Activated T-helper 9 cell treated with anti-CD3 and anti-CD28 coated beads, Interleukin-2, amount 50 U/mL, for 16 hours (primary cell): ENCODE measurements at places on chromosomes 7 and 10.

- no peak for DNase-seq
These were observed 13.1 kb downstream of the UMAD1 start for GRCh38 chr7:7653593-7654187.

DNA sequence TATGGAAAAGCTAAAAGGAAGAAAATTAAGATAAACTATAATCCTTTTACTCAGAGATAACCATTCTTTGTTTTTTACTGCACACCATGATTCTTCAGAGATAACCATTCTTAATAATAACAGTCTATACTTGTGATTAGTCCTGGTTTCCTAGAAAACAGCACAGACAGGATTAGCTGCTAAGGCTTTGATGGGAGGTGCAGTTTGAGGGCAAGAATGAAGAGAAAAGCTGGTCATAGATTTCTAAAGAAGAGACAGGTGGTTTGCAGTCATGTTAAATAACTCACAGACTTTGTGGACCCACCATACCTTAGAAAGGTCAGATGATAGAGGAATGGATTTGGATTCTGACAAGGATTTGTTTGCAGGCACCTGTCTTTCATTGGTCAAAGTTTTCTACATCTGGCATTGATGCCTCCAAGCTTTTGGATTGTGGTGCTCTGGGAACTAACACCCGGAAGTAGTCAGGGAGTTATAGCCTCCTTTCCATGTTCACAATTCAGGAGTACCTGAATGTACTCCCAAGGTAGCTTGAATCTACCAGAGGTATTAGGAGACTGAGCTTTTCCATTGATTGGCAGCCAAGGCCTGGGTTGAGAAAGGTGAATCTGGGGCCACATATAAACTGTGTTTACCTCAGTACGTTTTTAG lies 3.7 kb downstream of the SMC3 start:
- no peak for DNase-seq

DNA sequence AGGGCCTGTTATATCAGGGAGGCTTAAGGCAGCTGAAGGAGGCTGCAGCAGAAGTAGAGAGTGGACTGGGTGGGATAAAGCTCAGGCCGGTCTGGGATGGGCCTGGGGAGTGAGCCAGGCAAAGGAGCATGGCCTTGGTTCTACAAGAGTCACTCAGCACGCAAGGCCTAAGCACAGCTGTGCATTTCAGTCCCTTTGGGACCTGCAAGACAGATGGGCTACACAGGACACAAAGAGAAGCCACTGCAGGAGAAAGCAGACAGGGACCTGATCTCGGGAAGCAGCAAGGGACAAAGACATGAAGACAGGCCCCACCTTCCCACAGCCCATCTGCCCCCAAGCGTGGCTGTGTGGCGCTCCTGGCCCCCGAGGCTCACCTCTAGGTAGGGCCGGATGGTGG lies 29.4 kb downstream of the RRP12 start:
- DNase-seq: no peak

DNA sequence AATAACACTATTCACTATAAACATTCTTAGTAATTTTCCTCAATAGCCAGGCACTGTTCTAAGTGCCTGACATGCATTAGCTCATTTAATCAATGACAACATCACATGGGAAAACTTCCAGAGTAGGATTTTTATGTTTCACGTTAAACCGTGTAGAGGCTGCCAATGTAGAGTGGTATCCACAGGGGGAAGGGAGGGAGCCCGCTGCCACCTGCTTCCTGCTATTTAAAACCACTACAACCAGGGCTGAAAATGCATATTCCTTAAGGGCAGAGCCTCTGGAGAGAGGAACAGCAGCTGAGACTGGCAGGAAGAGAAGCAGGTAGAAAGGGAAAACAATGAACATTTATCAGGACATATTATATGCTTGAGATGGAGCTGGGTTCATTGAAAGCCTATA lies 684.3 kb upstream of the AUTS2 start:
- no peak for DNase-seq

DNA sequence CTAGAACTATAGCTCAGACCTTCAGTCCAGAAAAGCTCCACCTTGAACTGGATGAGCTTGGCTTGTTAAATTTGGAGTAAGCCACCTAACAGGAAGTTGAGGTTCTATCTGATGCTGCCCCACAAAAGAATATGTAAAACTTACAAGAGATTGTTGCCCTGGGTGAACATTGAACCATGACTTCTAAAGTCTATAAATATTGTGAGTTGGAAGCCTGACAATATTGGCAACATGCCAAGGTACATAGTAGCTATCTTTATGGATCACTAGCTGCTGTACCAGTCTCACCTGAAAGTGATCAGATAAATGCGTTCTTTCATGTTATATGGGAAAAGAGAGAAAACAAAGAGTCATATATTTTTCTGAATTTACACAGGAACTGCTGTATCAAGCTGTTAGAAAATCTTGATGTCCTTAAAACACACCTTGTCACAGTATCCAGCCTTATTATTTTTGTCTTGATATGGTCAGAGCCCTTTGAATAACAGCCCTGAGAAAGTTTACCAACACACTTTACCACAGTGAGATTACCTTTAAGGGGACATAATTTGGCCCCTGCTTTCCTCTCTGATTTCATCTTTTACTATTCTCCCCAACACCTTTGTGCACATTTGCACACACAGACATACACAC lies 92.0 kb downstream of the LSMEM1 start:
- no peak for DNase-seq

DNA sequence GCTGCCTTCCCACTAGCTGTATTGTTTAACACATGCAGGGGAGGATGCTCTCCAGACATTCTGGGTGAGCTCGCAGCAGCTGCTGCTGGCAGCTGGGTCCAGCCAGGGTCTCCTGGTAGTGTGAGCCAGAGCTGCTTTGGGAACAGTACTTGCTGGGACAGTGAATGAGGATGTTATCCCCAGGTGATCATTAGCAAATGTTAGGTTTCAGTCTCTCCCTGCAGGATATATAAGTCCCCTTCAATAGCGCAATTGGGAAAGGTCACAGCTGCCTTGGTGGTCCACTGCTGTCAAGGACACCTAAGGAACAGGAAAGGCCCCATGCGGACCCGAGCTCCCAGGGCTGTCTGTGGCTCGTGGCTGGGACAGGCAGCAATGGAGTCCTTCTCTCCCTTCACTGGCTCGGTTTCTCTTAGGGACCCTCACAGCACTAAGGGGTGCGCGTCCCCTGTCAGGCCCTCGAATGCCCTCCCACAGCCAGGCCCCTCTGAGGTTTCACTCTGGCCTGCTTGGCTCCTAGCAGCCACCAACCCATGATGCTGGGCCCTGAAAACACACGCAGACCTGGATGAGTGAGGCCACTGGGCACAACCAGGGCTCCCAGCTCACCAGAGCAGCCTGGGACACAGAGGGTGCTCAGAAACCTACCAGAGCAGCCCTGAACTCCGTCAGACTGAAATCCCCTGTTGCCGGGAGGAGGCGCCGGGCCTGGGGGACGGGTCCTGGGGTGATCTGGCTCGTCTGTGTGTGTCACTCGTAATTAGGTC lies 173.0 kb upstream of the LANCL2 start:
- no peak for DNase-seq

DNA sequence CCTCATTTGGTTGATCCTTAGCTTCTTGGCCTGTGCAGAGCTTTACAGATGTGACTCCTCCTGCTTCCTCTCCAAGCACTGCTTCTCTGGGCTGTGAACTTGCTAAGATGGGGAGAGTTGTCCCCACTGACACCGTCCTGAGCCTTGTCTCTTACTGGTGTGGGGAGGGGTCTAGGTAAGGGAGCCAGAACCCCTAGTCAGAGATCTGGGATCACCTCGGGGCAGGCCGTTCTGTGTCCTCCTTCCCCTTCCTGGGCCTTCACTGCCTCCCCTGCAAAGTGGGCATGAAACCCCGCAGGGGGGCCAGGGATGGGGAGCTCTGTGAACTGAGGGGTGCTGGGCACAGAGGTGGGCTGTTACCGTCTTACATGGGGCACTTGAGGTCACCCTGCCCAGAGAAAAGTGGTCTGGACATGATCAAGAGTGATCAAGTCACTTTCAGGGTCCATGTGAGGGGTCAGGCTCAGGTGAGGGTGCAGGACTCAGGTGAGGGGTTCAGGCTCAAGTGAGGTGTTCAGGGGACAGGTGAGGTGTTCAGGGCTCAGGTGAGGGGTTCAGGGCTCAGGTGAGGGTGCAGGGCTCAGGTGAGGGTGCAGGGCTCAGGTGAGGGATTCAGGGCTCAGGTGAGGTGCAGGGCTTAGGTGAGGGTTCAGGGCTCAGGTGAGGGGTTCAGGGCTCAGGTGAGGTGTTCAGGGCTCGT lies 86.2 kb downstream of the ADCY1 start:
- DNase-seq: no peak

- no peak for DNase-seq
These were observed 95.1 kb downstream of the BMPR1A start for GRCh38 chr10:86851328-86852207.

DNA sequence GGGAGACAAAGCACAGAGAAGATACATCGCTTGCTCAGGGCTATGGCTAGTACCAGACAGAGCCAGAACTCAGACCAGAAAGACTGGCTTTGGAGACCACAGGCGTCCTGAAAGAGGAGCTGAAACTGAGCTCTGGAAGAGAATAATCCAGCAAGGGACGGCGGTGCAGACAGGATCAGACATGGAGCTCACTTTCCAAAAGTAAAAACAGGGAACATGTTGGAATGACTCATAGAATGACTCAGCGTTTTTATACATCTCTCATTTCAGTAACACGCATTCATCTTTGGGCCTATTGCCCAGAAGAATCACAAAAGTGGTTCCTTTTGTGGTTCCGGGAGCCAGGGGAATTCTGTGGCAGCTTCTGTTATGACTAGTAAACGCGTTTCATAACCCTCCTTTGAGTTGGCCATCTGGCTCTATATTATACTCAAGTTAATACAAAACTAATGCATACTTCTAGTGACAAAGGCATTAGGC lies 37.2 kb downstream of the PLEKHS1 start:
- DNase-seq: no peak

- DNase-seq: no peak
These were observed 36.0 kb downstream of the RHOBTB1 start for GRCh38 chr10:60908031-60908430.

GRCh38 chr7:128738570-128739047 lies 550 bp upstream of the CALU start:
- no peak for DNase-seq

DNA sequence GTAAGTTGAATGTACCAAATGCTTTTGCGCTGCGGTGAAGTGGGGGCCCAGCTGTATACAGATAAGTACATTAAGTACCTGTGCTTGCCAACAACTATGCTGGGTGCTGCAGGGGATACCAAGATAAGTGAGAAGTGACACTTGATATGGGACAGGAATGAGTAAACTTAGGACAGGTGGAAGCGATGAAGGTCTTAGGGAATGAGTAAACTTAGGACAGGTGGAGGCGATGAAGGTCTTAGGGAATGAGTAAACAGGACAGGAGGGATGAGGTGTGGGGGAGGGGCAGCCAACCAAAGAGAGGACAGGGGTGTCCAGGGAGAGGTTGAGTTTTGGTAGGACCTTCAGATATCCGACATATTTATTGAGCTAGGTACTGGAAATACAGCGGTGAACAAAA lies 1.4 kb downstream of the MDH2 start:
- DNase-seq: no peak

GRCh38 chr10:3107426-3107961 lies 40.1 kb downstream of the PFKP start:
- no peak for DNase-seq
